ENCODE measurements at places on chromosomes 2 and 18. TPM values are rescaled to one million over a fixed set of nuclear protein-coding genes. Genes with fewer than 3 reads are reported as not detected.

Gene KIF5C
- 7.6 TPM for total RNA-seq

Gene EFEMP1
- 68.8 TPM for total RNA-seq

Gene SPDYA
- total RNA-seq = 1.1 TPM

Gene METAP1D
- 9.2 TPM for total RNA-seq

Gene C1D
- total RNA-seq = 47.1 TPM

Gene AQP4
- 1.8 TPM for total RNA-seq

Gene CD207
- total RNA-seq = not detected

Gene THUMPD2
- total RNA-seq = 13.9 TPM

Gene CNDP2
- 43.3 TPM for total RNA-seq

Gene PPP1R7
- total RNA-seq = 41.3 TPM

Gene C2orf80
- not detected for total RNA-seq

Gene MC4R
- total RNA-seq = not detected

Gene SLC19A3
- 1.1 TPM for total RNA-seq

DNA sequence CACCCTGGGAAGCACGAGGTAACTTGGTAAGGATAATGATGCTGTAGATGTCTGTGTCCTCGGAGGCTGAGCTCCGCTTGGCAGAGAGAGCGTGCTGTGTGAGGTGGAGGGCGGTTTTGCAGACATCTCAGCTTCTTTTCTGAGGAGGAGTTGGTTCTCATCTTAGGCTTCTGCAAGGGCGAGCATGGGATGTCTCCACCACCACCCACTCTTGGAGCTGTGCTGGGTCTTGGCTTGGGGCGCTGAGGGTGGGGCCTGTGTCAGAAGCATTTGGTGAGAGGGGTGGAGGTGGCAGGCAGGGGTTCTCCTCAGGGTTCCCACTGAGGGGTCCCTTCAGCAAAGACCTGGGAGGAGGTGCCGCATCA, 9.2 kb downstream of the OXER1 start:
- no peak overlapping the region for H3K4me3 ChIP-seq
- H3K27me3 ChIP-seq = no peaks in the 10 kb centered on the region
- H3K4me1 ChIP-seq = peaks cover 9% of the 10 kb centered on the region
- DNase-seq = no peak
- H3K27ac ChIP-seq = no peak overlapping the region

- no peaks in the 10 kb centered on the region for H3K27me3 ChIP-seq
- H3K27ac ChIP-seq = no peak overlapping the region
- no peak for DNase-seq
- no peaks in the 10 kb centered on the region for H3K36me3 ChIP-seq
- no peak overlapping the region for H3K4me3 ChIP-seq
- peaks cover 59% of the 10 kb centered on the region for H3K4me1 ChIP-seq
Measured at GRCh38 chr2:224562831-224563230, 22.3 kb downstream of the CUL3 start.

GRCh38 chr2:215828528-215829184, 184.7 kb downstream of the MREG start:
- no peak overlapping the region for H3K27ac ChIP-seq
- peaks cover 7% of the 10 kb centered on the region for H3K4me1 ChIP-seq
- peak; percentile 71 for DNase-seq
- H3K36me3 ChIP-seq = no peaks in the 10 kb centered on the region
- no peak overlapping the region for H3K4me3 ChIP-seq

GRCh38 chr2:150882751-150883612, 378.7 kb downstream of the RBM43 start:
- H3K36me3 ChIP-seq = no peaks in the 10 kb centered on the region
- H3K4me1 ChIP-seq = no peaks in the 10 kb centered on the region

DNA sequence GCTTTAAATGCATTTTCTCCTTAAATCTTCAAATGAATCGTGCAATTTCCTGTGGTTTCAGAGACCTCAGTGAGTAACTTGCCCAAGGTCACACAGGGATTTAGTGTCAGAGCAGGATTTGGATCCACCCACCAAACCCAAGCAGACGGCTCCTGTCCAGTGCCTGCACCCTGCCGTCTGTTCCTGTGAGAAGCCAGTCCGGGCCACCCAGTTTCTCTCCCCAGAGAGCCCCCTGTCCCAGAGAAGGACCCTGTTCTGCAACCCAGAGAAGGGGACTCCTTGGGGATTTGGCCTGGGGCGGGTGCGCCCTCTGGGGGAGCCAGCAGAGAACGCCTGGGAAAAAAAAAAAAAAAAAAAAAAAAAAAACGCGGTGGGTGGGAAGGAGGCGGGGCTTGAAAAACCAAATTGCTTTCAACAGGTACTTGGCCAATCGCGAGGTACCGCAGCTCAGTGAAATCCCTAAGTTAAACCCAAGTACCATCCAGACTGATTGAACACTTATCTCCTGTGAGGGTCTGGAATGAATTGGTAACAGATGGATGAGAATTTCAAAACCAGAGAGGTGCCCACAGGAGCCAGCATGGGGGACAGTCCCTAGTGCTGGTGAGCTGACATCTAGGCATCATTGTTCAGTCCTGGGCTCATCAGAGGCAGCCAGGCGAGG, 30.9 kb upstream of the REEP1 start:
- H3K27ac ChIP-seq = no peak overlapping the region
- DNase-seq = no peak
- H3K4me1 ChIP-seq = no peaks in the 10 kb centered on the region

- no peak overlapping the region for H3K27ac ChIP-seq
- no peaks in the 10 kb centered on the region for H3K4me1 ChIP-seq
- H3K27me3 ChIP-seq = no peaks in the 10 kb centered on the region
- no peak overlapping the region for H3K4me3 ChIP-seq
- no peak for DNase-seq
Measured at GRCh38 chr2:179744401-179744800, 117.0 kb downstream of the ZNF385B start.

- no peak overlapping the region for H3K4me3 ChIP-seq
- no peak overlapping the region for H3K27ac ChIP-seq
- H3K36me3 ChIP-seq = no peaks in the 10 kb centered on the region
- no peak for DNase-seq
Measured at GRCh38 chr2:31711737-31712136, 131.0 kb upstream of the SRD5A2 start.

DNA sequence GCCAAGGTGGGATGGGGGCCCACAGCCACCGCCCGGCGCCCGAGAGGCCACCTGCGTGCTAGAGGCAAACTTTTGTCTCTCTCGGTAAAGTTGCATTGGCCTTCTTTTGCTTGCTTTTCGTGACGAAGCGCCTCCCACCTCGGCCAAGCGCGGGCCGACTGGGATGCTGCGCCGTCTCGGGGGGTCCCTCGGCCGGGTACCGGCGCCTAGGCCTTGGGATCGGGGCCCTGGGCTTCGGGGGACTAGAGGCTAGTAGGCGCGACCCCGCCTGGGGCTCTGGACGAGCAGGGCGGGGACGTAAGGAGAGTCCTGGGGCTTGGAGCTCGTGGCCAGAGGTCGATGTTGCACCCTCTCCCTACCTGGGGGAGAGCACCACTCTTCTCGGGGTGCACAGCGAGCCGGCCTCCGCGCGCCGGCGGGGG, 545 bp downstream of the GLI2 start:
- peak overlapping the region; percentile 48 for H3K4me3 ChIP-seq
- peaks cover under 1% of the 10 kb centered on the region for H3K27me3 ChIP-seq
- no peak for DNase-seq
- peaks cover 47% of the 10 kb centered on the region for H3K4me1 ChIP-seq

- no peak overlapping the region for H3K4me3 ChIP-seq
- H3K27me3 ChIP-seq = no peaks in the 10 kb centered on the region
- H3K27ac ChIP-seq = no peak overlapping the region
- peaks cover 20% of the 10 kb centered on the region for H3K36me3 ChIP-seq
Measured at GRCh38 chr2:236052926-236053821, 115.0 kb downstream of the GBX2 start.

GRCh38 chr2:220915092-220915623, 656.9 kb downstream of the EPHA4 start:
- no peak for DNase-seq
- no peaks in the 10 kb centered on the region for H3K4me1 ChIP-seq
- no peak overlapping the region for H3K27ac ChIP-seq

GRCh38 chr2:223731503-223731902, 105.9 kb downstream of the AP1S3 start:
- H3K27me3 ChIP-seq = no peaks in the 10 kb centered on the region
- no peaks in the 10 kb centered on the region for H3K36me3 ChIP-seq
- no peak for DNase-seq
- H3K27ac ChIP-seq = no peak overlapping the region
- no peak overlapping the region for H3K4me3 ChIP-seq

GRCh38 chr2:140621583-140622362, 1509.0 kb downstream of the LRP1B start:
- no peak overlapping the region for H3K27ac ChIP-seq
- DNase-seq = no peak
- H3K4me1 ChIP-seq = no peaks in the 10 kb centered on the region
- no peaks in the 10 kb centered on the region for H3K36me3 ChIP-seq
- no peak overlapping the region for H3K4me3 ChIP-seq
- no peaks in the 10 kb centered on the region for H3K27me3 ChIP-seq

- H3K27ac ChIP-seq = no peak overlapping the region
- no peaks in the 10 kb centered on the region for H3K36me3 ChIP-seq
- DNase-seq = no peak
- no peaks in the 10 kb centered on the region for H3K27me3 ChIP-seq
- peaks cover 26% of the 10 kb centered on the region for H3K4me1 ChIP-seq
Measured at GRCh38 chr2:38191516-38191915, 115.6 kb upstream of the CYP1B1 start.

- no peak overlapping the region for H3K27ac ChIP-seq
- DNase-seq = no peak
- no peaks in the 10 kb centered on the region for H3K4me1 ChIP-seq
Measured at GRCh38 chr2:43685357-43685756, 9.1 kb upstream of the C1GALT1C1L start.

- no peaks in the 10 kb centered on the region for H3K27me3 ChIP-seq
- no peak for DNase-seq
- H3K27ac ChIP-seq = no peak overlapping the region
Measured at GRCh38 chr18:22912835-22913234, 20.3 kb upstream of the RBBP8 start.

- no peaks in the 10 kb centered on the region for H3K36me3 ChIP-seq
- no peaks in the 10 kb centered on the region for H3K4me1 ChIP-seq
- H3K4me3 ChIP-seq = no peak overlapping the region
- no peak for DNase-seq
- no peak overlapping the region for H3K27ac ChIP-seq
Measured at GRCh38 chr2:39679805-39680204, 14.1 kb downstream of the TMEM178A start.

DNA sequence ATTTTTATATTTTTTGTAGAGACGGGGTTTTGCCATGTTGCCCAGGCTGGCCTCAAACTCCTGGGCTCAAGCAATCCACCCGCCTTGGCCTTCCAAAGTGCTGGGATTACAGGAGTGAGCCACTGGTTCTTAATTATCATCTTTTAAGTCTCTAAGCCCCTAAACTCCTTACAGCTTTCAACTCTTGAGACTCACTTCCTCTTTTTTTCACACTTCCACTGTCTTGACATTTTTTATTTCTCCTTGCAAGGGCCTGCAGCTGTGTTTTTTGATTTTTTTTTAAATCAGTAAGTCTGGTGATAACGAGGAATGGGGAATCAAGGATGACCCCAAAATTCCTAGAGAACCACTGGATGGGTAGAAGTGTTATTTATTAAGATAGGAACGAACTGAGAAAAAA, 8.6 kb upstream of the ABCB11 start:
- no peaks in the 10 kb centered on the region for H3K4me1 ChIP-seq
- H3K36me3 ChIP-seq = no peaks in the 10 kb centered on the region
- DNase-seq = no peak
- H3K27me3 ChIP-seq = no peaks in the 10 kb centered on the region

- H3K27ac ChIP-seq = no peak overlapping the region
- peaks cover 15% of the 10 kb centered on the region for H3K4me1 ChIP-seq
- no peaks in the 10 kb centered on the region for H3K36me3 ChIP-seq
- DNase-seq = no peak
- no peak overlapping the region for H3K4me3 ChIP-seq
Measured at GRCh38 chr2:234678711-234679110, 181.8 kb upstream of the ARL4C start.

- H3K27me3 ChIP-seq = no peaks in the 10 kb centered on the region
- peaks cover 62% of the 10 kb centered on the region for H3K4me1 ChIP-seq
- DNase-seq = no peak
- no peak overlapping the region for H3K4me3 ChIP-seq
- H3K36me3 ChIP-seq = peaks cover 39% of the 10 kb centered on the region
- peak overlapping the region; percentile 85 for H3K27ac ChIP-seq
Measured at GRCh38 chr2:219251656-219252055, 1.4 kb upstream of the TUBA4B start.

DNA sequence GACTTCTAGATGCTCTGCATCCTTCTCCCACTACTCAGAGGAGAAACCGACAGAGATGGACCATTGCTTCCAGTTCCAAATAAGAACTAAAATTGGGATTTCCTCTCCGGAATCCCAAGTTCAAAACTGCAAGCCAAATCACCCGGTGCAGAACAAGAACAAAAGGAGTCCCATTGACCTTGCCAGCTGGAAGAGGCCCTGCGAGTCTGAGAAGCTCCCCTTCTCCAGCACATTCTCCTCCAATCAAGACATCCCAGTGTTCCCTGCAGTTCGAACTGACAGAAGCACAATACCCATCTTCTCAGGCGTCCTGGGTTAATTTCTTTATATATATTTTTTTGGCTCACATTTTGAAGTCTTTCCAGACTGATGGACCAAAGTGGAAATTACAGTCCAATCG, 195.3 kb upstream of the MEIS1 start:
- no peaks in the 10 kb centered on the region for H3K36me3 ChIP-seq
- H3K4me1 ChIP-seq = no peaks in the 10 kb centered on the region
- peak overlapping the region; percentile 56 for H3K27ac ChIP-seq
- peak; percentile 84 for DNase-seq

DNA sequence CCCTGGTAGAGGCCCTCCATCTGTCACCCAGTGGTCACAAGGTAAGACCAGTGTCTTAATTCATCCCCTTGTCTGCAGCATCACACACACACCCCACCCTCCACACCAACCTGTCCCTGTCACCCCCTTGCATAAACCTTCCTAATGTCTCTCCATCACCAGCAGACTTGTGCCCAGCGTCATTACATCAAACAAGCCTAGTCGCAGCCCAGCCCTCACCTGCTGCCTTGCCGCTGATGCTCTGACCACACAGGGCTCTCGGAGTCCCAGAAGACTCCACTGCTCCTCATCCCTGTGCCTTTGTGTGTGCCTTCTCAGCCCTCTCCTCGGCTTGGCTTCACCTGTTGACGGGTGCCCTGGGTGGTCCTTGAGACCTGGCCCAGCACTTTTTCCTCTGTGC, 171.2 kb downstream of the GLI2 start:
- peaks cover 18% of the 10 kb centered on the region for H3K4me1 ChIP-seq
- DNase-seq = no peak
- no peak overlapping the region for H3K4me3 ChIP-seq
- H3K27ac ChIP-seq = no peak overlapping the region

DNA sequence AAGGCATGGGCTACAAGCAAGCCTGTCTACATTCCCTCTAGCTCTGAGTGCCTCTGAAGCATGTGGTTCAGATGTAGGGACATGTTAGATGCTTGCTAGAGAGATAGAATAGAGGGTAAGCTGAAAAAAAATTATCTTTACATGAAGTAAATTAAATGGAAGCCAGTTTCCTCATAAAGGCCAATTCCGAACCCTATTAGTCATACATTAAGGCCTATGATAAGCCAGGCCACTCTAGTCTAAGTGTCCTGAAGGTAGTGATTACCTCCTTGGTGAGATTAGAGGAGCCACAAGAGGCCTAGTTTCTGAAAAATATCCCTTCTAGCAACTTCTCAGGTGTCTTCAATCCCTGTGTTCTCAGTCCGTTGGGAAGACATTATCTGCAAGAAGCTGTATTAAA, 72.4 kb upstream of the NPAS2 start:
- no peaks in the 10 kb centered on the region for H3K27me3 ChIP-seq
- H3K36me3 ChIP-seq = no peaks in the 10 kb centered on the region
- DNase-seq = no peak

GRCh38 chr2:73993376-73993775, 8.7 kb downstream of the TET3 start:
- no peak for DNase-seq
- H3K4me1 ChIP-seq = peaks cover 3% of the 10 kb centered on the region
- no peaks in the 10 kb centered on the region for H3K27me3 ChIP-seq
- H3K27ac ChIP-seq = no peak overlapping the region
- H3K4me3 ChIP-seq = no peak overlapping the region

All from sigmoid colon (tissue), 7 donors.